ENCODE measurements at places on chromosomes 2 and 18. TPM values are rescaled to one million over a fixed set of nuclear protein-coding genes. Genes with fewer than 3 reads are reported as not detected.

- DNase-seq, result no peak
Observed at GRCh38 chr2:80255918-80256781, 48.4 kb downstream of the LRRTM1 start.

- DNase-seq, result peak; percentile 40
Observed at GRCh38 chr18:76988031-76988826, 144.4 kb downstream of the MBP start.

- no peak for DNase-seq
Observed at GRCh38 chr2:158346032-158346431, 110.5 kb downstream of the CCDC148 start.

GRCh38 chr2:169562519-169562918 lies 11.1 kb downstream of the FASTKD1 start:
- no peak for DNase-seq

ALPP gene
- not detected for total RNA-seq

GRCh38 chr2:70823249-70823648 lies 2.9 kb upstream of the CLEC4F start:
- DNase-seq, result no peak

DNA sequence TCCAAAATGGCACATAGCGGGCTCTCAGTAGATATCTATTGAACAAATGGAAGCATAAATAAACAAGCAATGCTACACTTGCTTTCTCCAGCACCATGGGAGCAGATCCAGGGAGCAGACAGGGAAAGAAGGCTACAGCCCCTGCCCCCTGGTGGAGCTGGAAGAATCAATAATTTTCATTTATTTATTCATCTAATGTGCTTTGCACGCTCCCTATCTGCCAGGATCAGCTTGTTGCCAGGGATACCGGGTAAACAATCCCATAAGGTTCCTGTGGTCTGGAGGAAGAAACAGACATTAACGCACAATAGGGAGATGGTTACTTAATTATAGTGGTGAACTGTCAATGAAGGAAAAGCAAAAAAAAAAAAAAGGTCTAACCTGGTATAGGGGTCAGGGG lies 40.1 kb upstream of the CLASP1 start:
- DNase-seq, result peak; percentile 51

CD207 gene
- total RNA-seq, result 1.3 TPM

SCYGR8 gene
- not detected for total RNA-seq

GRCh38 chr2:79832511-79833234 lies 319.8 kb downstream of the CTNNA2 start:
- DNase-seq, result no peak

DNA sequence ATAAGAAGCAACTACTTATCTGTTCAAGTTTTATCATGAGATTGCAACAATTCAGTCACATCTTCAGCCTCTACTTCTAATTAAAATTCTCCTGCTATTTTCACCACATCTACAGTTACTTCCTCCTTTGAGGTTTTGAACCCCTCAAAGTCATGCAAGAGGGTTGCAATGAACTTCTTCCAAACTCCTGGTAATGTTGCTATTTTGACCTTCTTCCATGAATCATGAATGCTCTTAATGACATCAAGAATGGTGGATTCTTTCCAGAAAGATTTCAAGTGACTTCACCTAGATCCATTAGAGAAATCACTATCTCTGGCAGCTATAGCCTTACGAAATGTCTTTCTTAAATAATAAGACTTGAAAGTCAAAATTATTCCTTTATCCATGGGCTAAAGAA lies 1052.8 kb upstream of the NRXN1 start:
- no peak for DNase-seq

DNA sequence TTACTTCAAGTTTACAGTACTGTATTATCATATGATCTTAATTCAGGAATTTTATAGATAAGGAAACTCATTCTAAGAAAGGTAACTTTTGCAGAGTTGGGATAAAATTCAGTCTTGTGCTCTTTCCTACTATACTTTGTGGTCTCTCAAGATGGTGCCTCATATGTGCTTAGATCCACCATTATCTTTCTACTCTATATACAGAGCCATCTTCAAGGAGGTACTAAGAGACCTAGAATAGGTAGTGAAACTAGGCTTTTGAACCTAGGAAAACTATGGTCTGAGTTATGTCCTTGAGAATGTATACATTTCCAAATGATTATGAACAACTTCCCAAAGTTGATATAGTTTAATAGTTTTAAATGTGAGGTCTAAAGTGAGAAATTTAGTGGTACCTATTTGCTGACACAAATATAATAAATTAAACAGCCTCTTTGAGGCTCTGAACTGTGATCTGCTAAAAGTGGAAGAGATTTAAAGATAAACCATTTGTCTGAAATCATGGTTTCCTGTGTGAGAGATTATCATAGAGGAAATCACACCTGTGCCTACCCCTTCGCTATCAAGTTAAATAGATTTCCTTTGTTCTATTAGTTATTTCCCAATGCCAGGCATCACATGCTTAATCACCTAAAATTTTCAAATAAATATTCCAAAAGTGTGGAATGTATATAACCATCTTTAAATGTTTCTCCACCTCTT lies 27.2 kb downstream of the ACAA2 start:
- no peak for DNase-seq

DNA sequence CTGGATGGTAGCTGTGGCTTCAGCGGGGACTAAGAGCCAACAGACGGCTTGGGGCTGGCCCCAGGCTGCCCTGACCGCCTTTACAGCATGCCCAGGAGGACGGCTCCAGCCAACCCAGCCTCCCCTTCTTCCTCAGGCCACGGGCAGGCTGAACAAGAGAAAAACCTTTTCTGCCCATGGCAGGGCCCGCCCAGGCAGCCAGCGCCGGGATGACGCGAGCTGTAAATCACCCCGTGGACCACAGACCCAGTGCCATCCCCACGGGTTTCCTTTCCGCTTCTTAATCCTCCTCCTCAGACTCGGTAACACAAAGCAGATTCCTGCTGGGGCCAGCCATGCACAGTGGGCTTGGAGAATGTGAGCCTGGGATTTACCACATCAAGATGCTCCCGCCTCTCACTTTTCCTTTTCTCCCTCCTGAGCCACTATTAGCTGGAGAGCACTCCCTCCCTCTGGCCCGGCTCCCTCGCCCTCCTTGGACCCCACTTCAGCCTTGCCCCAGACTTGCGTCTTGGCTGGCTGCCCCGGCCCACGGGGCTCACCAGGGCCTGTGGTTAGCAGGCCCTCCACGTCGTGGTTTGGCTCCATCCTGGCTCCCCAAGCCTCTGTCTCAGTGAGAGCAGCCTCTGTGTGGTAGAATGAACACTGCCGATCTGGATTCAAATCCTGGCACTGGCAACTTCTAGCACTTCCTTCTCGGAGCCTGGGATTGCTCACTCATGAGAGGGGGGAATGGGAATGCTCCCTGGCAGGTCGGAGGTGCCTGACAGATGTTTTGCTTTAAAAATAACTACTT lies 31.4 kb downstream of the ATOH8 start:
- no peak for DNase-seq

KLHL14 gene
- 0.29 TPM for total RNA-seq

CLEC4F gene
- total RNA-seq, result 1.2 TPM

ANKRD30B gene
- not detected for total RNA-seq

Data from ureter (tissue), 1 donor.